WTC11 (cell line): ENCODE measurements at places on chromosomes 16 and 17. TPM values are rescaled to one million over a fixed set of nuclear protein-coding genes. Genes with fewer than 3 reads are reported as not detected.

ADAD2 gene
- total RNA-seq: 0.71 to 1.6 TPM (median 1.4 TPM) in 3 replicates

MRPL10 gene
- 80.1 to 87.0 TPM (median 85.3 TPM) in 3 replicates for total RNA-seq

DNA sequence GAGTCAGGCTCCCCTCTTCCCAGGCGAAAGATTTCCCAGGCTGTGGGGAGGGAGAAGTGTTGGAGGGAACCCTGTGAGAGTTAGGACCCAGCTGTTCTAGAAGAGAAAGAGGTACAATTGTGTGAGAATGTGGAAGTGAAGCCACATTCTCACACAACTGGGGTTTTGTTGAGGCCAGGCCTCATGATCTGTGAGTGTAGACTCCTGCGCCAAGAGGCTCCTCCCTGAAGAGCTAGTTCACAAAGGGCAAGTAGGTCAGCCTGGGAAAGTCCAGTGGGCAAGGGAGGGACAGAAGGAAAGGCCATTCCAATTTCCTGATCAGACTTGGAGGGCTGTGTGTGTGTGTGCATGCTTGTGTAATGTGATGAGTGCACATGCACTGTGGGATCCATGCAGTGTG, 15.2 kb downstream of the CD300LF start:
- H3K27ac ChIP-seq: no peak overlapping the region
- H3K4me3 ChIP-seq: no peak overlapping the region
- no peaks in the 10 kb centered on the region for H3K4me1 ChIP-seq
- no peaks in the 10 kb centered on the region for H3K36me3 ChIP-seq
- H3K27me3 ChIP-seq: peaks cover 11% of the 10 kb centered on the region

ABCC11 gene
- total RNA-seq: 0.05 to 0.30 TPM in 2 of 3 replicates, not detected in the other

DNA sequence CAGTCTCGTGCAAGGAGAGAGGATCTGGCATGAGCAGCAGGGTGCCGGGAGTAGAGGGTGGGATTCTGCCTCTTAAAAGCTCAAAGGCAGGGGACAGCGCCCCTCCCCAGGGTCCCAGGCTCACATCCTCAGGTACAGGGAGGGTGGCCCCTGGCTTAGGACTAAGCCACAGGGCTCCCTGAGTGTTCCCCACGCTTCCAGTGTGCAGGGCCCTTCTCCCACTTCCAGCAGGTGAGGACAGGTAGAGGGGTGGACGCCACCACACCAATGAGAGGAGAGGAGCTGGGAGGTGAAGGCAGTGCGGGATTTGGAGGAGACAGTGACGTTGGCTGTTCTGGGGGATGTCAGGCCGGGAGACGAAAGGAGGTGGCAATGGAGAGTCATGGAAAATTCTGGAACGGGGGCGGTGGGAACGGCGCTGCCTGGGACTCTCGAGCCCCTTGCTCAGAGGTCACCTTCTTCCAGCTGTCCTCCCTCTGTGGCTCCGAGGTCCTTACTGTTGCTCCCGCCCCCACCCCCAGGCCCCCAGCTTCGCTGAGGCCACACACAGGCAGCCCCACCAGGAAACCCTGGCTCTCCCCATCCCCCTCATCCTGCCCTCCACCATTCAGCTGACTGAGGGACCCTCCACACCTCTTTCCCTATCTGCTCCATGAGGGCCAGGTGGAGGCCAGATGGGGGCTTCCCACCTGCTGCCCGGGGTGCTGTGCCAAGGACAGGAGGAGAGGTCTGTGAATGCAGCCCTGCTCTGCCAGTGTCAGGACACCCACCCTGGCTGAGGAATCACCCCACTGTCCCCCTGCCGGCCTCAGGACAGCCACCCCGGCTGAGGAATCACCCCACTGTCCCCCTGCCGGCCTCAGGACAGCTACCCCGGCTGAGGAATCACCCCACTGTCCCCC, 57.7 kb upstream of the ACSF3 start:
- DNase-seq: no peak
- H3K27me3 ChIP-seq: peaks cover 4% of the 10 kb centered on the region; the same call in 1 of the 2 replicates
- H3K4me1 ChIP-seq: peaks cover 9% of the 10 kb centered on the region
- H3K27ac ChIP-seq: no peak overlapping the region; the same call in 1 of the 2 replicates
- no peak overlapping the region for H3K4me3 ChIP-seq
- no peaks in the 10 kb centered on the region for H3K36me3 ChIP-seq

- H3K27me3 ChIP-seq: no peaks in the 10 kb centered on the region
- H3K4me3 ChIP-seq: no peak overlapping the region
- peaks cover 70% of the 10 kb centered on the region for H3K4me1 ChIP-seq
- DNase-seq: no peak
- H3K27ac ChIP-seq: peak overlapping the region; percentile 54; the same call in 1 of the 2 replicates
- H3K36me3 ChIP-seq: peaks cover 3% of the 10 kb centered on the region
These were observed 89.2 kb downstream of the MAP2K6 start for GRCh38 chr17:69503711-69504110.

GRCh38 chr17:74325743-74326379, at the start of gene KIF19:
KIF19 (plus strand) TSS chr17:74326226; CDS start chr17:74326350, 124 bp downstream.
- H3K27ac ChIP-seq: no peak within 1 kb of the TSS
- peaks cover 18% of the 10 kb centered on the region for H3K4me1 ChIP-seq
- H3K36me3 ChIP-seq: no peaks in the 10 kb centered on the region
- H3K4me3 ChIP-seq: peak within 1 kb of the TSS; percentile 63
- peak; percentile 70 for DNase-seq

MT4 gene
- total RNA-seq: not detected in 3 replicates

MEIOB gene
- 1.4 to 3.9 TPM (median 3.3 TPM) in 3 replicates for total RNA-seq

DNA sequence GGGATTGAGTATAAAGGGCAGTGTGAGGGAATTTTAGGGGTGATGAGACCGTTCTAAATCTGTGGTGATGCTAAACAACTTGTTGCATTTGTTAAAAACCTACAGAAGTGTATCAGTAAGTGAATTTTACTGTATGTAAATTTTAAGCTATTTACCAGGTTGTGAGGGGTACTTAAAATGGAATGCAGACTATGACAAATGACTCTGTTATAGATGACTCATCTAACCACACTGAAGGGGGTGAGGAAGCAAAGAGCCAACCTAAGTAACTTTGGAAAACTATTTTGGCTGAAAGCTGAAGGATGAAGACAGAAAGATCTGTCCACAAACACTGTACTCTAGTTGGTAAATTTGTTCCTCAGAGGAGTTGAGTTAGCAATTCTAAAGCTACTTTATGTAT, 5.3 kb upstream of the MKS1 start:
- H3K36me3 ChIP-seq: no peaks in the 10 kb centered on the region
- peaks cover 68% of the 10 kb centered on the region for H3K27me3 ChIP-seq
- no peak overlapping the region for H3K4me3 ChIP-seq
- H3K4me1 ChIP-seq: peaks cover 17% of the 10 kb centered on the region
- no peak overlapping the region for H3K27ac ChIP-seq
